ENCODE measurements at places on chromosomes 1 and 21.

DNA sequence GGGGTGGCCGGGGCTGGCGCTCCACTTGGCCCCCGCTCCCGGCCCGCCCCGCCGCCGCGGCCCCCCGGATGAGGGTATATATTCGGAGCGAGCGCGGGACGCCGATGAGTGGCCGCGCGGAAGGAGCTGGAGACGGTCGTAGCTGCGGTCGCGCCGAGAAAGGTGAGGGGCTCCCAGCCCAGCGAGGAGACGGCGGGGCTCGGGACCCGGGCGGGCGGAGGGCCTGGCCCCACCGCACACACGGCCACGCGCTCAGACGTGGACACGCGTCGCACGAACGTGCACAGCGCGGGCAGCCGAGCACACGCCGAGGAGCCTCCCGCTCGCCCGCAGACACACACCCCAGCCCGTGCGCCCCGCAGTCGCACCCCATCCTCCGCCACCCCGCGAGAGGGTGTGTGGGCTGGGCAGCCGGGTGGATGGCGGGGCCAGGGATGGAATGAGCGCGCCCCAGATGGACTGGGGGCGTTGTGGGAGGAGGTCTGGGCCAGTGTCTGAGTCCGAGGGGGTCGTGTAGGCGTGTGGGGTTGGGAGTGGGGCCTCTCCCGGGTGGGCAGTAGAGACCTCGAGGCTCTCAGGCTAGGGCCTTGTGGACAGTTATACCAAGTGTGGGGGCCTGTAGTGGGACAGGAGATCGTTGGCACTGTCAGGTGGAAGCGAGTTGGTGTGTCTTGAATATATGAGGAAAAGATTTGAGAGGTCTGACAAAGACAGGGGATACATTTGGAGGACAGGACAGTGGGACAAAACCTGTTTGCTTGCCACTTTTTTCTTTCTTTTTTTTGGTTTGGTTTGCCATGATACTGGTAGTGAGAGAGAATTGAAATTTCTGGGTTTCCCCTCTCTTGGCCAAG is at the start of gene UAP1:
UAP1 (plus strand) TSS at position 107 of the 854 bp plus-strand sequence. CDS start 4,347 bp downstream, outside the sequence.
- DNase-seq, result no peak

GRCh38 chr21:35116777-35117176 is 67.7 kb upstream of the RUNX1 start:
- no peak for DNase-seq

GRCh38 chr1:82161700-82162141 is 361.0 kb downstream of the ADGRL2 start:
- no peak for DNase-seq

- DNase-seq, result no peak
Observed at GRCh38 chr1:14539953-14540563, 58.4 kb upstream of the KAZN start.

DNA sequence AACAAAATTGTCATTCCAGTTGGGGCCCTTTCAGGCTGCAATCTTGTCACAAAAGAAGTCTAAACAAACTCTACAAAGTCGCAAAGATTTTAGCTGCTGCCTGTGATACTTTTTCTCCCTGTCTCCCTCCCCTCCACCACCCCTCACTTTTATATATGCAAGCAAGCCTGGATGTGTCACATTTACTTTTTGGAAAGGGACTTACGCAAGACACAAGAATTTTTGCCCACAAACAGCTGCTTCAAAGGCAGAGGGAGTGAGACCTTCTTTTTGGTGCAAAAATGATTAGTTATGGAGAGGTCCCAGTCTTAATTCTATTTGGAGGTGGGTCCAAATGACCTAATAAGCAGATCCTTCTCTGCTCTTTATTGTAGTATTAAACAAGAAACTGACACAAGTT is 22.9 kb upstream of the RALGPS2 start:
- DNase-seq, result no peak

DNA sequence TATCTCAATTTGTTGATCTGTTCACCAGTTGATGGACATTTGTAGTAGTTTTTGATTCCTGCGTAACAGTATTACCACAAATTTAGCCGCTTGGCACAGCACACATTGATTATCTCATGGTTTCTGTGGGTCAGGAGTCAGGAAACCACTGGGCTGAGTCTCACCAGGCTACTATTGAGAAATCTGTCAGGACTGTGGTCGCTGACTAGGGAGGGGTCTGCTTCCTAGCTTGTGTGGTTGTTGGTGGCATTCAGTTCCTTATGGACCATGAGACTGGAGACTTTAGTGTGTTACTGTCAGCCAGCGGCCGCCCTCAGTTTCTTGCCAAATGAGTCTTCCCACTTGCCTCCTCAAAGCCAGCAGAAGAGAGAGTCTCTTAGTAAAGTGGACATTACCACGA is 9.8 kb downstream of the PEX14 start:
- DNase-seq, result no peak

- DNase-seq, result no peak
Observed at GRCh38 chr1:10210841-10211804, 753 bp downstream of the KIF1B start.
